ENCODE measurements at places on chromosomes 16 and 17. TPM values are rescaled to one million over a fixed set of nuclear protein-coding genes. Genes with fewer than 3 reads are reported as not detected.

AXIN1 gene
- 23.7 TPM for total RNA-seq

SCO1 gene
- total RNA-seq, result 27.7 TPM

DLG4 gene
- 8.4 TPM for total RNA-seq

NFATC3 gene
- 21.0 TPM for total RNA-seq

RBFOX1 gene
- not detected for total RNA-seq

NOTUM gene
- total RNA-seq, result not detected

PROCA1 gene
- 0.94 TPM for total RNA-seq

SYCE1L gene
- total RNA-seq, result 5.5 TPM

TMEM220 gene
- total RNA-seq, result 3.3 TPM

Measured in mammary microvascular endothelial cell (primary cell).